RPMI8226 (cell line): ENCODE measurements at places on chromosomes 4 and X.
A peak's percentile ranks its signal among the peaks of the same experiment; 100 is the strongest.

- DNase-seq, result no peak
Observed at GRCh38 chrX:131782646-131783045, 238.8 kb downstream of the OR13H1 start.

GRCh38 chr4:136281889-136282288, 1250.4 kb downstream of the PCDH18 start:
- no peak for DNase-seq

DNA sequence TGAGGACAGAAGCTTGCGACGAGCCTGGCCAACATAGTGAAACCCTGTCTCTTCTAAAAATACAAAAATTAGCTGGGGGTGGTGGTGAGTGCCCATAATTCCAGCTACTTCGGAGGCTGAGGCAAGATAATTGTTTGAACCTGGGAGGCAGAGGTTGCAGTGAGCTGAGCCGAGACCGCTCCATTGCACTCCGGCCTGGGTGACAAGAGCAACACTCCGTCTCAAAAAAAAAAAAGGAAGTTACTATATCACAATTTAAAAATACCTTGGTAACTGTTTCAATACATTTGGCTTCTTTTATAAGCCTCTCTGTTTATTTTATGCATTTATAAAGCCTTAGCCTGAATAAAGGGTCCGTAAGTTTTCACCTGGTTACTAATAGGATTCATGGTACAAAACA, 46.6 kb upstream of the CHRNA9 start:
- no peak for DNase-seq

DNA sequence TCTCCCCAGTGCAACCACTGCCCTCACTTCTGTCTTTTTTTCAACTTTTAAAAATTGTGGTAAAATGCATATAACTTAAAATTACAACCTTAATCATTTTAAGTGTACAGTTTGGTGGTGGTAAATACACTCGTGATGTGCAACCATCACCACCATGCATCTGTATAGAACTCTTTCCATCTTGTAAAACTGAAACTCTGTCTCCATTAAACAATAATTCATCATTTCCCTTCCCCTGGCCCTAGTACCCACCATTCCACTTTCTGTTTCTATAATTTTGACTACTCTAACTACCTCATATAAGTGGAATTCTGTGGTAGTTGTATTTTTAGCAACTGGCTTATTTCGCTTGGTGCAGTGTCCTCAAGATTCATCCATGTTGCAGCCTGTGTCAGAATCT, 6.8 kb upstream of the CTBP1 start:
- DNase-seq, result no peak

GRCh38 chr4:71830497-71831190, 46.8 kb upstream of the GC start:
- no peak for DNase-seq

GRCh38 chr4:52366621-52367020, 292.5 kb downstream of the USP46 start:
- DNase-seq, result no peak

DNA sequence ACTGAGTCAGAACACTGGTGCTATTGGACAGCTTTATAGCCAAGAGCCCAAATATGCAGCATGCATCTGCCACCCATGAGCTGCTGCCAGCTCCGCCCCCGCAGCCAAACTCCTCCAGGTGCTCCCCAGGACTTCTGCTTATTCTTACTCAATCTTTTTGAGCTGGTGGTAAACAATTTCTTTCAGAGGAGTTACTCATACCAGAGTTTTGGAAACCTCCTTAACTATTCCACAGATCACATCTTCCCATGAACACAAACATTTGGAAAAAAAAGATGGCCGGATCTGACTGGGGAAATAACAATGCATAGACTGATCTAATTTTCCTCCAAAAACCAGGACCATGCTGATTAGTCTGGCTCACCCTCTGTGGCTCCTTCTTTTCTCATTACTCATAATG, 399.9 kb downstream of the GPM6A start:
- no peak for DNase-seq

DNA sequence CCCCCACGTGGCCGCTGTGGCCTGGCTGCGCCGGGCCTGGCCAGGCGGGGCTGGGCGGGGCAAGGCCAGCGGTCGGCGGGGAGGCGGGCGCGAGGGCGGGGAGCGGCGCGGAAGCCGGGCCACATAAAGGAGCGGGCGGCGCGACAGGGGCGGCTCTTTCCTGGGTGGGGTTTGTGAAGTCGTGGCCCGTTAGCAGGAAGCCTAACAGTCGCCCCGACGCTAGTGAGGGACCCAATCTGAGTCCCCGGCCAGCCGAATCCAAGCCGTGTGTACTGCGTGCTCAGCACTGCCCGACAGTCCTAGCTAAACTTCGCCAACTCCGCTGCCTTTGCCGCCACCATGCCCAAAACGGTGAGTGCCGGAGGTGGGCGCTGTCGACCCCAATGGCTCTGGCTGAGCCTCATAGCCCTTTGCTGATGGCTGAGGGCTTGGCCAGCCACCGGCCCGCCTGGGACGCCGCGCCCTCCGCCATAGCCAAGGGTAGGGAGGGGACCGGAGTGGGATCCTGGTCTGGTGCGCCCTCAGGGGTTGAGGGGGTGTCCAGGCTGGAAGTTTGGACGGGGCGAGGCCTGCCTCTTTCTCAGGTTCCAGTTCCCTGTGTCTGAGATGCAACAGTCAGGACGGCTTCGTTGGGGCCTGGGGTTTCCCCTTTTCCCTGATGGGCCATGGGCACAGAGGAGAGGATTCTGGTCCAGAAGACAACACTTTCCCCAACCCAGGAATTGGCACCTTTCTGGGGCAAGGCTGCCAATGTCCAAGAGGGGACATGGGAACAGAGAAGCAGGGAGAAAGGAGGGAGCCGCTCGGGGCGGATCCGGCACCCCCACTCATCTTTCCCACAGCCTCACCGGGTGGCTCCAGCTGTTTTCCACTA, at the start of gene MSN:
Gene MSN (plus strand): TSS at position 152 of the 874 bp plus-strand sequence. CDS start 188 bp downstream, at position 340.
- DNase-seq, result peak; percentile 81

DNA sequence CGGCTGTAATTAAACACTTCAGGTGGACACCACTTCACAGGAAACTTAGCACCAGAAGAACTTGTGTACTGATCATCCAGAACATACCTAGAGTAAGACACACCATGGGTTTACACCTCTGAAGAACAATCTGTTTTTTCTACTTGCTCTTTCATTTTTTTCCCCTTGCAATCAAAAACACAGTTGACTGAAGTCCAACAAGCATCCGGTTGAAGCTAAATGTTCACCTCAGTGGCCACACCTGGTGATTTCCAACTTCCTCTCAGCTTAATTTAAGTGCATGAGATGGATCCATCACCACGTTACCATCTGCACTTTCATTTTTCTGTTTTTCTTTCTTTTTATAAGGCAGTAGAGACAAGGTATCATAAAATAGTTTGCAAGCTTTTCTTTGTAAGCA, 4.9 kb upstream of the TXK start:
- peak; percentile 78 for DNase-seq
